Stimulated activated CD4-positive, alpha-beta T cell treated with anti-CD3 and anti-CD28 coated beads, Interleukin-12 subunit alpha, Interleukin-12 subunit beta, amount 100 ng/mL, for 24 hours (primary cell): ENCODE measurements at places on chromosomes 2 and 18.

DNA sequence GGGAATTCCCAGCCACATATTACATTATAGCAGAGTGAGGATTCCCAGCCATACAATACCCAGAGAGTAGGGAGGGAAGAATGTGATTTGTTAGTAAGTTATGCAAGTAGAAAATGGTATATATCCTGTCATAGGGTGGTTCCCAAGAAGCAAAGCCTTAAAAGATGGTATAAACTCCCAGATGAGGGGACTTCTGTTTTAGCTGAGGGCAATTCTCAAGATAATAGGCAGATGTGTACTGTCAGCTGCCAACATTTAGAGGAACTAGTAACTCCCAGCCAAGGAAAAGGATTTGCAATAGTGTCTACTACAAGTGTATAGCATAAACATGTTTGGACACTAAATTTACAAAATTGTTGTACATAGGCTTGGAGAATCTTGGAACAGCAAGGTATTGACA, 86.5 kb downstream of the XDH start:
- DNase-seq = no peak

DNA sequence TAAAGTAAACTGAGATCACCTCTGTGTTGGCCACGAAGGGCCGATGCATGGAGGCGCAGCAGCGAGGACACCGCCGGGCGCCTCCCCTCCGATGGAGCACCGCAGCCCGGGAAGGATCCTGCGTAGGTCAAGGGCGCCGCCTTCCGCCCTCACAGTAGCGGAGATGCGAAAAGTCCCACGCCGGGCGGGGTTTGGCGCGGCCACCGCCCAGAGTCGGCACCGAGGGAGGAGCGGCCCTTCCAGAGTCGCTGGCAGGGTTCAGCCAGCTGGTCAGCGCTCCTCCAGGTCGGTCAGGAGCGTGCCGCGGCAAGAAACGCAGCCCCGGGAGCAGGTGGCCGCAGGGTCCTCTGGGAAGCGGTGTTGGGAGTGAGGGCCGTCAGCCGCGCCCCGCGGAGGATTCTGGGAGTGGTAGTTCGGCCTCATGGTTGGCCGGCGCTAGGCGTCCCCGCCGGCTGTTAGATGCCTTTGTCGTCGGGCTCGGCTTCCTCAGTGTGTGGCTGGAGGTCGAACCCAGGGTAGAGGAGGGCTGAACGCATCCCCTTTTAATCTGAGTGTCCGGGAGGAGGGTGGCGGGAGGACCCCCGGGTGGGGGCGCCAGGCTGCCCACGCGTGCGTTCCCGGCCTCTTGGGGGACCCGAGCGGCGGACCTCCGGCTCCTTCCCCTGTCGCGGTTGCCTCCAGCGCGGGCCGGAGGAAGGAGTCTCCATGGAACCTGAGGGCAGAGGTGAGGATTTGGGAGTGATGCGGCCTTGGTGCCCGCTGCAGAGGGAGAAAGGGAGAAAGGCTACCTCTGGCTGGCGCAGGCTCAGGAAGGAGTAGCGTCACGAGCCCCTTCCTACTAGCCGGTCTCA, at the start of gene ZNF892:
ZNF892 (plus strand) TSS at position 411 of the 851 bp plus-strand sequence; CDS start at position 706, 295 bp downstream.
- DNase-seq = peak; percentile 81

DNA sequence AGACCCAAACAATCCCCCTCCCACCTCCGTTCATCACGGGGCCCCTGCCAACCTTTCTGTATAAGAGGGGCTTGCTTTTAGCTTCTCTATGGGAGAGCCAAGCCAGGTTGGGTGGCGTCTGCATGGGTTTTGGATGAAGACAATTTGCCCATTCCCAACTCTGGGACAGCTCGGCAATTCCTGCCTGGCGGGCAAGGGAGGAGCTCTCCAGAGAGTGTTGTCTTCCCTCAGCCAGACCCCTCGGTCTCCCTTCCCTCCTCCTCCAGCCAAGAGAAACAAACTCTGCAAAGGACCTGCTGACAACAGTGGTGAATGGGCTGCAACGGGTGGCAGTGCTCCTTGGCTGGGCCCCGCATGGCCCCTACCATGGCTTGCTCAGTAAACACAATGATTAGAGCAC, 267.2 kb upstream of the HDAC4 start:
- no peak for DNase-seq

GRCh38 chr2:151138507-151138906, 123.2 kb downstream of the RBM43 start:
- no peak for DNase-seq

GRCh38 chr2:180385601-180386201, 378.6 kb upstream of the CWC22 start:
- no peak for DNase-seq

DNA sequence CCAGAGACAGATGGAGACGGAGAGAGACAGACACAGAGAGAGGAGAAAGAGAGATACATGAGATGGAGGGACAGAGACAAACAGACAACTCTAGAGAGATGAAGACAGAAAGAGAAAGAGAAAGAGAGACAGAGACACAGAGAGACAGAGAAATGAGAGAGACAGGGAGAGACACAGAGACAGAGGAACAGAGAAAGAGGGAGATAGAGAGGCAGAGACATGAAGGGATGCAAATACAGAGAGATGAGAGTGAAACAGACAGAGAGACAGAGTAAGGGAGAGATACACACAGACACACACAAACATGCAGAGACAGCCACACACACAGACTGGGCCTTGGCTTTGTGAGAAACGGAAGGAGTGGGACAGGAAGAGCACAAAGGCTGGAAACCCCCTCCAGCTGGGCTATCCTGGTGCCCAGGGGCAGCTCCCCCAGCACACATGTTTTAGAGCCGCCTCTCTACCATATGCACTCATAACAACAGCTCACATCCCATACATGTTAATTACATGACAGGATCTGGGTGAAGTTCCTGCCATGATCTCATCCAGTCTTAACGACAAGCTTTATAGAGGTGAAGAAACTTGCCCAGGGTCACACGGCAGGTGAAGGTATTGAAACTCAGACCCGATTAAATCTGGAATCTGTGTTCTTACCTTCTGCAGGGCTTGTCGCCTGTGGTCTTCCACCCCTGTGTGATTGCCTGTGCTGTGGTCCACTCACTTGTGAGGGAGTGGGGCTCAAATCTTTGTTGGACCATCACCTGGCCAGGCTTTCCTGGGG, 32.4 kb downstream of the IL18R1 start:
- DNase-seq = no peak

GRCh38 chr2:110960281-110960680, 160.4 kb upstream of the BCL2L11 start:
- no peak for DNase-seq
